EH (cell line): ENCODE measurements at places on chromosomes 2 and 18.

- DNase-seq, result peak; percentile 20
These were observed 98.8 kb downstream of the HS6ST1 start for GRCh38 chr2:128219891-128220290.

GRCh38 chr18:55152801-55153200 lies 193.5 kb upstream of the CCDC68 start:
- DNase-seq, result peak; percentile 71

GRCh38 chr18:36064027-36064808 lies 3.1 kb downstream of the RPRD1A start:
- no peak for DNase-seq

- DNase-seq, result peak; percentile 78
These were observed 263.8 kb downstream of the RBM43 start for GRCh38 chr2:150997702-150998440.

GRCh38 chr2:233556881-233557736 lies 9.5 kb downstream of the USP40 start:
- peak; percentile 92 for DNase-seq

GRCh38 chr2:140529706-140530105 lies 1601.1 kb downstream of the LRP1B start:
- no peak for DNase-seq

DNA sequence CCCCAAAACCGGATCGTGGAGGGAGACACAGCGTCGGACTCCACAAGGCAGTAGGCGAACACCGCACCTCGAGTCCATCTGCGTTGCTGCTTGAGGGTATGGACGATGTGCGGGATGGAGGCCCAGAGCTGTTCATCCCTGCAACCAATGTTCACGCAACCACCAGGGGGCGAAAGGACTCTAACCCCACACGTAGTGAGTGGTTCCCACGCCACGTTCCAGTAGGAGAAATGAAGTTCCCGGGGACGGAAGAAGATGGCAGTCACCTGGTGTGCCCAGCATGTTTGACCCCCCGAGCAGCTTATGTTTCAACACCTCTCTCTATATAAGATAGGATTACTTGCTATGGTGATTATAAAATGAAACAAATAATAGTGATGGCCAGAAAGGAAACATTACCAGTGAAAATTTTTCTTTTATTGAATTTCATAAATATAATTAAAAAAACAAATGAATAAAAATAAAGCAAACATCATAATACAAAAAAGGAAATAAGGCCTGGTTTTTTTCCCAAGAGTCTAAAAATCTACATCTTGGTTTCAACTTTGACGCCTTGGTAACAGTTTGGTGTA lies 184.3 kb downstream of the SH3BP4 start:
- DNase-seq, result peak; percentile 86

GRCh38 chr2:169933124-169933711 lies 106.0 kb downstream of the UBR3 start:
- DNase-seq, result peak; percentile 44

GRCh38 chr2:3682811-3683210 lies 20.6 kb upstream of the DCDC2C start:
- no peak for DNase-seq

DNA sequence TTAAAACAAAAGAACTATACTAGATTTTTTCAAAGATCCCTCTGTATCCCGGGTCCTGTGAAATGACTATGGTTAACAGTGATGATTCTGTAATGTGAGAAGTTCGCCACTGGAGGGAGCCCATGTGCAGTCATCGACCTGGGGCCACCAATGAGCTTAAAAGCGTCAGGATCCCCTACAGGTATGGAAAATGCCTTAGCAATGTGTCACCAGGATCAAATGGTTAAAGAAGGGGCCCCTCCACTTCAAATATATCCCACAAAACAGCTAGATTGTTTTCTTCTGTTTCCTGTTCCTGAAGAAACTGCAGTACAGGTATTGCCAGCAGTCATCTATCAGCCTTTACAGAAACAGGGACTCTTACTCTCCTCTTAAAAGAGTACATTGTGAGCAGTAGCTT lies 15.3 kb downstream of the CHRNA1 start:
- DNase-seq, result peak; percentile 63

DNA sequence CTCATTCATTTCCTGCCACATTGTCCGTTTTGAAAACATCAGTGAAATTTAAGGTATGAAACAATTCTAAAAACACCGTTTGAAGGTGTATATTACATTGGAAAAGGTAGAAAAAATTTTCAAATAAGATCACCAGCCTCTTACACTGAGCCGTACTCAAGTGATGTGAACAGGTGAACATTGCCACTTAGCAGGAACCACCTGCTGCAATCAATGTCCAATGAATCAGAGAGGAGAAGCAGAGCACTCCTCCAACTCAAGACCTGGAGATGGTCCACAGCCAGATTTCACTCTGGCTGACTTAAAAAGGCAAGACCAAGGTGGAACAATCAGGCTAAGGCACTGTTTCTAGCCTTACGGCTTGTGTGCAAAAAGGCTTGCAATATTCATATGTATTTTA lies 110.3 kb upstream of the TTN start:
- no peak for DNase-seq

- DNase-seq, result no peak
These were observed 18.1 kb upstream of the LOXHD1 start for GRCh38 chr18:46675112-46675511.

- peak; percentile 99 for DNase-seq
These were observed 536.9 kb downstream of the TMX3 start for GRCh38 chr18:68177807-68178702.

DNA sequence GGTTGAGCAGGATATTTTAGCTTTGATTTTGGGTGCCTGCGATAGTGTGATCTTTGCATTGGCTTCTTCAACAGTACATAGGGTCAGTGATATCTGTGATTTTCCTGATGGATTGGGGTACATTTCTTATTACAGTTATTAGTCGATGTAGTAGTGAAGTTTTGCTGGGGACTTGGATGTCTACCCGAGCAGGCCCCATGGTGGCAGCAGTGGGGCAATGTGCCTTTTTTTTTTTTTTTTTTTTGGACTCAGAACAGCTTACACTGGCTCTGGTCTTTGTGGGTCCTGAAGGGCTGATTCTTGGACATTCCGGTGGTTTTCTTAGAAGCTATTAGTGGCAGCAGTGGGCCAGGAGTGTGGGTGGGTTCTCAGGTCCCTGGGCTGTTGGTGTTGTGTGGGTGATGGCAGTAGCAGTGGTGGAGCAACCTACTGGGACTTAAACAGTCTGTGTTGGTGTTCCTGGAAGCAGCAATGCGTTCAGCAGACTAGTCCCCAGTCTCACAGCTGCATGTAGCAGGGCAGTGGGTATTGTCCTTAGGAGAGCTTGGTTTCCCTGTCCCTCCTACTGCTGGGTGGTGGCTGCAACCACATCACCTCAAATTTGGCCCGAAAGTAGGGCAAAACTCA lies 53.7 kb upstream of the SLC4A10 start:
- no peak for DNase-seq

DNA sequence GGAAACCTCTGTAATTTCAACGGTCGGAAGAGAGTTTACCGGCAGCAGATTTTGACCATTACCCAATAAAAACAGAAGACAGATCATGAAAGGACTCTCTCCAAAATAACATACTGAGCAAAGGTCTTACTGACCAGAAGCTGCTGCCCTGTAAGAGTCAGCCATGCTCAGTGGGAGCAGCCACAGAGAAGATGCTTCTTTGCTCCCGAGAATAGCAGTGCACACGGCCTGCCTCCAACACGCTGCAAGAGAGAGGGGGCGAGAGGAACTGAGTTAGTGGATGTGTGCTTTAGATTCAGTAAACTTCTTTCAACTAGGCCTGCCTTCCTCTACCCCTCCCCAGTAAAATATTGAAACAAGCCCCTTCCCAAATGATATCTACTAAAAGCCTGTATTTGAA lies 103.7 kb downstream of the NCK2 start:
- DNase-seq, result no peak

- no peak for DNase-seq
These were observed 36.6 kb upstream of the DSC1 start for GRCh38 chr18:31199190-31199769.

DNA sequence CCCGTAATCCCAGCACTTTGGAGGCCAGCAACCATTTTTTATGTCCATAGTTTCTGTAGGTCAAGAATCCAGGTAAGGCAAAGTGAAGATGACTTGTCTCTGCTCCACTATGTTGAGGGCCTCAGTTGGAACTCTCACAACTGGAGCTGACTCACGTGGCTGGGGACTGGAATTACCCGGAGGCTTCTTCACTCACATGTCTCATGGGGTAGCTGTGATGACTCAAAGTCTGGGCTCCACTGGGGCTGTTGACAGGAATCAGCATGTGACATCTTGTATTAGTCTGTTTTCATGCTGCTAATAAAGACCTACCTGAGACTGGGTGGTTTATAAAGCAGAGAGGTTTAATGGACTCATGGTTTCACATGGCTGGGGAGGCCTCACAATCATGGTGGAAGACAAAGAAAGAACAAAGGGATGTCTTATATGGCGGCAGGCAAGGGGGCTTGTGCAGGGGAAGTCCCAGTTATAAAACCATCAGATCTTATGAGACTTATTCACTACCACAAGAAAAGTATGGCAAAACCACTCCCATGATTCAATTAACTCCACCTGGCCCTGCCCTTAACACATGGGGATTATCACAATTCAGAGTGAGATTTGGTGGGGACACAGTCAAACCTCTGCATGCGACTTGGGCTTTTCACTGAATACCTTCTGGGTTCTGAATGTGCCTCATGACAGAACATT lies 7.8 kb upstream of the PPP1R1C start:
- peak; percentile 82 for DNase-seq

DNA sequence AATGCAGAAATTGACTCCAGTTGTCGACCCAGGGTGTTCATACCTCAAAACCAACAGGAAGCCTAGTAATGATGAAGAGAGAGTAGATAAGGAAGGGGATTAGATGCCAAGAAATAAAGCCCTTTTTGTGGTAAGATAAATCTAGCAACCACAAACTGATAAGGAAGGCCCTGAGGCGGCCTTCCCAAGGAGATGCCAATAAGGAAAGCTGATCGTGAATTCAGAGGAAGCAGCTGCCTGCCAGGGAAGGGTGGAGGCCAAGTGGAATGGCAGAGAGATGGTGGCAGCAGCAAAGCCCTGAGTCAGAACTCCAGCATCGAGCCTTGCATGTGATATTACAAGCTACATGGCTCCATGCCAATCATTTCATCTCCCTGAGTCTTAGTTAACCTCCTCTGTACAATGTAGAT lies 126.3 kb downstream of the IRS1 start:
- peak; percentile 88 for DNase-seq

- no peak for DNase-seq
These were observed 127.1 kb downstream of the SOCS6 start for GRCh38 chr18:70415823-70416488.

- DNase-seq, result no peak
These were observed 164.1 kb upstream of the GATA6 start for GRCh38 chr18:22005191-22005841.

GRCh38 chr2:86068136-86068588 lies 37.5 kb downstream of the POLR1A start:
- DNase-seq, result peak; percentile 65

DNA sequence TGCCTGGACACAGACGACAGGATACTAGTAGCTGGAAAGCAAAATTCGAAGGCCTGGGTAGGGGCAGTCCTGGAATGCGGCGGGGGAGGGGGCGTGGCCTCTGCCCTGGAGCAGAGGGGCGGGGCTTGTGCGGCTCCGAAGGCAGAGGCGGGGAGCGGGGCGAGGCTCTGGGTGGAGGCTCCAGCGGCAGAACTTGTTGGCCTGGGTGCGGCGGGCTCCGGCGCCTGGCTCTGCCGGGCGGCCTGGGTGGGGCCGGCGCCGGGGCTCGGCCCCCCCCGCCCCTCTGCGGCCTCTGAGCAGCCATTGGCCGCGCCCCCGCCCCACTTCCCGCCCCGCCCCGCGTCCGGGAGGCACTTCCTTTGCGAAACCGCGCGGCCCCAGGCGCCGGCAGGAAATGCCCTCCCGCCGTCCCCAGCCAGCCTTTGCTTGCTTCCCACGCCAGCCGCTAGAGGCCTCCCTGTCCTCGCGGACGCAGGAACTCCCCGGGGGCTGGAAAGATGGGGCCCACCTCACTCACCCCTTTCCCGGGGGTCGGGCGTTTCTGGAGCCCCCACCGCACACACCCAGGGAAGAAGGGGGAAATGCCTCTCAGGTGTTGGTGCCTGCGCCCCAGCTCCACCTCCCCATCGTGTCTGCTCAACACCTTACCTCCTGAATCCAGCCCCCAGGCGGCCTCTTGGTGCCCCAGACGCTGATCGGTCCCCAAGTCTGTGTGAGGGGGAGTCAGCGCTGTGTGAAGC lies 6.7 kb downstream of the CTDSP1 start:
- DNase-seq, result peak; percentile 98

DNA sequence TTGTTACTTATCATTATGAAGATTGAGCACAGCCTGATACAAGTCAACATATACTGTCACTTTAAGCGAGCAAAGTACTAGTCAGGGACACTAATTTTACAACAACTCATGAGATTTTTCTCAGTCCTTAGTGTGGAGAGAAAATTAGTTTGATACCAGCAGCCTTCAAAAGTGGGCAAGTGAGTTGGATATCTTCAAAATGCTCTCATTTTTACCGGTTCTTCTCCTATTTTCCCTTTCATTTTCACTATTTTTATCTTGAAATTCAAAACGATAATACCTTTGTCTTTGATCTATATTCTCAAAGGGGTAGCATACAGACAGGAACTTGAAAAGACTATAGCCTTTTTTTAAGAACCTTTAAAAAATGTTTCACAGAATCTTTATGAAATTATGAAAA lies 52.0 kb upstream of the UBXN4 start:
- DNase-seq, result no peak

DNA sequence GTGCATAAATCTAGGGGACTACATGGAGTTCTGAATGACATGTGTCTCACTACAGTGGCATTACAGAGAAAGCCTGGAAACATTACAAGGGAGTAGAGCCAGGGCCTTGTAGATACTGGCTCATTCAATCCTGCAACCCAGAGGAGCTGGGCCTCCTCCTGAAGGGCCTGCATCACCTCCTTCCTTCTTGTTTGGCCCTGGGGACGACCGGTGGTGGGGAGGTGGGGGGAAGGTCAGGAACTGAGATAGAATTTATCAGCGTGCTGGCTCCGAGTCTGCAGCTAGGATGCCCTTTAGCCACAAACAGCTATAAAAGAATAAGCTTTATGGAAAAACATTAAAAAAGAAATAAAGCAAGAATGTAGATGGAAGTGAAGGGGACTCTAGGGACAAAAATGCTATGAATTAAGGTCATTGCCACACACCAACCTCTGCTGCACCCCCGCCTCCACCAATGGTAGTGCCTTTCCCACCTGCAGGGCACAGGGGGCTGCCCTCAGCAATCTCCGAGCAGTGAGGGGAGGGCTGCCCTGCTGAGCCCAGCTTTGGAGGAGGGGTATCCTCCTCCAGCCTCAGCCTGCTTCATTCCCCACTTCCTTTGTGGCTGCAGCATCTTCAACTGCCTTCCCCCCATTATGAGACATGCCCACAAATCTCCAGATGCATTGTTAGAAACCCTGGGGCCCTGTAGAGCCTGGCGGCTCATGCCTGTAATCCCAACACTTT lies 149.0 kb downstream of the MSH2 start:
- DNase-seq, result no peak

DNA sequence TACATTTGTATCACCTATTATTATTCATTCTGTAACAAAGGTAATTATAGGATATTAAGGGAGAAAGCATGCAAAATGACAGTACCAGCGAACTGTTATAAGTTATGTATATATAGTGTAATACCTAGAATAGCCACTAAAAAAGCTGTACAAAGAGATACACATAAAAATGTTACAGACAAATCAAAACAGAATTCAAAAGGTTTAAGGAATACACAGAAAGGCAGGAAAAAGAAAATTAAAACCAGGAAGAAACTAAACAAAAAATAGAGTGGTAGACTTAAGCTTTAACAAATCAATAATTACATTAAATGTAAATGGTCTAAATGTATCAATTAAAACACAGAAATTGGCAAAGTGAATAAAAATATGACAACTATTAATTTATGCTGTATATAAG lies 176.4 kb upstream of the REV1 start:
- DNase-seq, result no peak

- DNase-seq, result peak; percentile 30
These were observed 93.8 kb upstream of the MBOAT2 start for GRCh38 chr2:9097239-9097638.
